ENCODE measurements at places on chromosomes 3 and 15.

GRCh38 chr3:181173227-181173626 lies 183.7 kb upstream of the DNAJC19 start:
- no peak for DNase-seq

DNA sequence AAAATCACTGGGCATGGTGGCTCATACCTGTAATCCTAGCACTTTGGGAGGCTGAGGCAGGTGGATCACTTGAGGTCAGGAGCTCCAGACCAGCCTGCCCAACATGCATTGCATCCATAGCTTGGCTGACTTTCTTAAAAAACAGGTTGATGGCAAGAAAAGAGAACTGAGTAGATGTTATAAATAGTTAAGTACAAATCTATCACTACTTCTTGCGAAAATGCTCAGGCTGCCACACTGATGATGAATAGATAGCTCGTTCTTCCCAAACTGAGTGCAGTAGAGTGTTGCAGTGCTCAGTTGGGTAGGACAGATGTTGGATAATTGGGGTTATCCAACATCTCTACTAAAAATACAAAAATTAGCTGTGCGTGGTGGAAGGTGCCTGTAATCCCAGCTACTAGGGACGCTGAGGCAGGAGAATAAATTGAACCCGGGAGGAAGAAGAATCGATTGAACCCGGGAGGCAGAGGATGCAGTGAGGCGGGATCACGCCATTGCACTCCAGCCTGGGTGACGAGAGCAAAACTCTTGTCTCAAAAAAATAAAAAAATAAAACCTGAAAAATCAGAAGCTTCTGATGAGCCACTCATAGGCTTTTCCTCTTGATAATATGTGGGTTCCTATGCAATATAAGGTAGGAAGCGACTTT lies 1.2 kb downstream of the BTLA start:
- no peak for DNase-seq

DNA sequence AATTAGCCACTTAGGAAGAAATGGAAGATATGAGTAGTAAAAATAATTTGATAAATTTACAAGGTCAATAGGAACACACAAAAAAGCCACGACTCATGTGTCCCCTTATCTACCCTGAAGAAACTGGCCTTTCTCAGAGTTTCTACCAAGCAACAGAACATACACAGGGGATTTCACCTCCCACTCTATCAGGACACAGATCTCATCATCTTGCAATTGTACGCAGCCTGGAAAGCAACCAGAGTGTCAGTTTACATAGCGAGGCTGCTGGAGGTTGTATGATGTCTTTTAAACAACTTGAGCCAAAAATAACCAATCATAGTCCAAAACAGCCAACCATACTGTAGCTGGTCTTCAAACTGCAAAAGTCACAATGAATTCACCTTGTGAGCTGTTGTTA lies 19.7 kb upstream of the LMOD3 start:
- no peak for DNase-seq

DNA sequence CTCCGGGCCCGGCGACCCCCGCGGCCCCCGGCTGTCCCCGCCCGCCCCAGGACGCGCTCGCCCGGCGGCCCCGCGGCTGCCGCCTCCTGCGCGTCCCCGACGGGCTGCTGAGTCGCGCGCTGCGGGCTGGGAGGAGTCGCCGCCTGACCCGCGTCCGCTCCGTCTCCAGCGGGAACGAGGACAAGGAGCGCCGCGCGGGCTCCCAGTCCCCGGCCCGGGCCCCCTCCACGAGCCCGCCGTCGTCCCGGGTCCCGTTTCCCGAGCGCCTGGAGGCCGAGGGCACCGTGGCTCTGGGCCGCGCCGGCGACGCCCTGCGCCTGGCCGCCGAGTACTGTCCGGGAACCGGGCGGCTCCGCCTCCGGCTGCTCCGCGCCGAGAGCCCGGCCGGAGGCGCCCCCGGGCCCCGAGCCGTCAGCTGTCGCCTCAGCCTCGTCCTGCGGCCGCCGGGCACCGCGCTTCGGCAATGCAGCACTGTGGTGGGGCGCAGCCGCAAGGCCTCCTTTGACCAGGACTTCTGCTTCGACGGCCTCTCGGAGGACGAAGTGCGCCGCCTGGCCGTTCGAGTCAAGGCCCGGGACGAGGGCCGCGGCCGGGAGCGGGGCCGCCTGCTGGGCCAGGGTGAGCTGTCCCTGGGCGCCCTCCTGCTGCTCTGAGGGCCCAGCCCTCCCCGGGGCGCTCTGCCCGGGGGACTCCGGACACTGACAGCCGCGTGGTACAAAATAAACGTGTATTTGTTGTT lies 1.5 kb downstream of the C2CD4A start:
- no peak for DNase-seq

DNA sequence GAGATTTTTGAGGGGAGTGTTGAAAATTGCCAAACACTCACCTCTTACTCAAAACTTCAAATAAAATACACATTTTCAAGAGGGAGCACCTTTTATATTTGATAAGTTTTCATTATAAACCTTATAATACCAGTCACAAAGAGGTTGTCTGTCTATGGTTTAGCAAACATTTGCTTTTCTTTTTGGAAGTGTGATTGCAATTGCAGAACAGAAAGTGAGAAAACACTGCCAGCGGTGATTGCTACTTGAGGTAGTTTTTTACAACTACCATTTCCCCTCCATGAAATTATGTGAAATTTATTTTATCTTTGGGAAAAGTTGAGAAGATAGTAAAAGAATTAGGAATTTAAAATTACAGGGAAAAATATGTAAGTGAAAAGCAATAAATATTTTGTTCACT lies 20.1 kb downstream of the DIPK2A start:
- DNase-seq = no peak

DNA sequence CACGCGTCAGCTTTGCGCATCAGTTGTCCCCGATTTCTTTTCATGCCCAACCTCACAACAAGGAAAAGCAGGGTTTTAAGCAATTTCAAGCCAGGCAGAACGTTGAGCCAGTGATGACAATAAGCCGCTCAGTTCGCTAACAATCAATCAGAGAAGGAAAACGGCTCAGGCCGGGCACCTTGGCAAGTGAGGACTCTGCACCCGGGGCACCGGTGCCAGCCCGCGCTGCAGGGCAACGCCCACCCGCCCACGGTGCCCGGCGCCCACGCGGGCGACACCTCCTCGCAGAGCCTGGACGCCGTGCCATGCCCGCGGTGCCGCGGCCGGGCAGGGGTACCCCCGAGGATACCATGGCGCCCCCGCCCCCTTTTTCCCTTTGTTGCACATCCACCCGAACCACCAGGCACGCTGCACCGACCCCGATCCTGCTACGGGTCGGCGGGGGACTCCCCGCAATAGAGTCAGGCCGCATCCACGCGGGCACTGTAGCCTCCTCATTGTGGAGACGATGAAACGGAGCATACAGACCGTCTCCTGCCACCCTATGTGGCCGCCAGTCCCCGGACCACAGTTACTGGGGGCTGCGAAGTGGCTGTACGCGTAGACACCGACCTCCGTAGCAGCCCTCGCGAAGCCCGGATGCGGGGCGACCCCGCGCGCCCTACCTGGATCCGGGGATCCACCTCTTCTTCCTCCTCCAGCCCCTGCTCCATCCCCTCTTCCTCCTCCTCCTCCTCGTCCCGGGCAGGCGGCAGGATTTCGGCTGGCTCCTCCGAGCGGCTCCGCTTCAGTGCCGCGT lies 581 bp downstream of the SH3BP5 start:
- DNase-seq = peak; percentile 30

DNA sequence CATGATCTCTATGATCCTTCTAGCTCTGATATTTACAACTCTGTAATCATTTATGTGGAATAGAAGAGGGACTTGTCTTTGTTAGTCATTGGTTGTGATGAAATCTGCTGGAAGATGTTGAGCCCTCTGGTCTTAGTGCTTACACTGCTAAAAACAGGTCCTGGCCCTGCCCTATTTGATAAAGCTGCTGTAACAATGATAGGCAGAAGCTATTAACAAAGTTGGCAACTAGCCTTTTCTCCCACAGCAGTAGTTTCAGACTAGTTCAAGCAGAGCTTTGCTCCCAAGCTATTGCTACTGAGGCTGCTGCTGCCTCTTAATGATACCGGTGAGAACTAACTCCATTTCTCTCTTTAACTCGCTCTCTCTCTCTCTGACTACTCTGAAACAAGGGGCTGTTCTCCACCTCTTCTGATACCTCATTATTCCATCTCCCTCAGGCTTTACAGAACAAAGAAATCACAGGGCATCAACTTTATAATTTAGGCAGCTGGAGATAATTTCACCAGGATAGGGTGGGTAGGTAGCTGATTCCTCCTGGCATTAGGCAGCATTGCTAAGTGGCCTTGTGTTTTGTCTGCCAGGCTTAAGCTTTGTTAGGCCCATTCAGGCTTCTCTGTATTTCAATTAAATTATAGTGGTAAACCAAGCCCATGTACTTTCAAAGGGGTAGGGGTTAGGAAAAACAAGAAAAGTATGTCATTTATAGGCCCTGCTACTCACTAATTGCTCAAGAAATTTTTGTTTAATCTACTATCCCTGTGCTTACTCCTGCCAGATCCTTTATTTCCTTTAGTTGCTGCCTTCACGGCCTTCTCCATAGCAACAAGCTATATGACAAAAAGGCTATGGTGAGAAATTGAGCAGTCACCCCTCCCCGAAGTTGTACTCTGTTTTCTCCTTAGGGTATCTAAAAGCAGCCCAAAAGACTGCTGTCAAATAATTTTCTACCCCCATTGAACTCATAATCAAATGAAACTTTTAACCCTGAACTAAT lies 139.6 kb downstream of the RBPMS2 start:
- DNase-seq = no peak

DNA sequence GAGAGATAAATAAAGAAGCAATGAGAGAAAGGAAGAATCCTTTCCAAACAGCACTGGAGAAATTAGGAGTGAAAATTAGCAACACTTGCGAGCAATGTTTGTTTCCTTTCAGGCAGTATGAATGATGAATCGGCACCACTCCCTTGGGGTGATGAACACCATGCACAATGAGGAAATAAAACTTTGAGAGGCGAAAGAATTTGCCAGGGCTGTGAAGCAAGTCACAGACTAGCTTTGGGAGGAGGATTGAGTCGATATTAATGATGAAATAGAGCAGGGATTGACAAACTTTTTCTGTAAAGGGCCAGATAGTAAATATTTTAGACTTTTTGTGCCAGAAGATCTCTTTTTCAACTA lies 237.7 kb downstream of the AGBL1 start:
- no peak for DNase-seq

DNA sequence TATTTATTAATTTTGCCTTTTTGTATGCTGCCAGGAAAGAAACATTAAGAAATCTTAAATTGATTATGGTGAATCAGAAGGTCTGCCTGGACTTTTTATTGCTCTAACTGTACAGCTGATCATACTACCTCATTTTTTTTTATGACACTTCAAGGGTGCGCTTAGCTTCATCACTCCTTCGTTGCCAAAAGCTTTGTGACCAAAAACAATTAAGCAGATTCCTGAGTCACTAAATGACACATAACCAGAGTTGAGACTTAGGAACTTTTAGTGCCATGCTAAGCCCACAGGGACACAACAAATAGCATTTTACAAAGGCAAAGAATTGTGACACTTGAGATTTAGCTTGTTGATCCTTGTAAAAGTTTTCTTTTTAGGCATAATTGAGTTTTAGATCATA lies 4.9 kb downstream of the ADIPOQ start:
- DNase-seq = no peak

GRCh38 chr15:38461066-38461833 lies 7.3 kb downstream of the FAM98B start:
- no peak for DNase-seq

- no peak for DNase-seq
Measured at GRCh38 chr15:27563765-27564370, 535.2 kb downstream of the OCA2 start.

- DNase-seq = no peak
Measured at GRCh38 chr15:70374096-70374495, 276.4 kb upstream of the TLE3 start.

GRCh38 chr3:82376883-82377282 lies 615.4 kb upstream of the GBE1 start:
- no peak for DNase-seq

GRCh38 chr3:187788984-187789857 lies 44.0 kb upstream of the BCL6 start:
- DNase-seq = no peak

- no peak for DNase-seq
Measured at GRCh38 chr3:161031134-161031533, 74.0 kb downstream of the B3GALNT1 start.

- no peak for DNase-seq
Measured at GRCh38 chr3:48012659-48013058, 3.6 kb downstream of the MAP4 start.

DNA sequence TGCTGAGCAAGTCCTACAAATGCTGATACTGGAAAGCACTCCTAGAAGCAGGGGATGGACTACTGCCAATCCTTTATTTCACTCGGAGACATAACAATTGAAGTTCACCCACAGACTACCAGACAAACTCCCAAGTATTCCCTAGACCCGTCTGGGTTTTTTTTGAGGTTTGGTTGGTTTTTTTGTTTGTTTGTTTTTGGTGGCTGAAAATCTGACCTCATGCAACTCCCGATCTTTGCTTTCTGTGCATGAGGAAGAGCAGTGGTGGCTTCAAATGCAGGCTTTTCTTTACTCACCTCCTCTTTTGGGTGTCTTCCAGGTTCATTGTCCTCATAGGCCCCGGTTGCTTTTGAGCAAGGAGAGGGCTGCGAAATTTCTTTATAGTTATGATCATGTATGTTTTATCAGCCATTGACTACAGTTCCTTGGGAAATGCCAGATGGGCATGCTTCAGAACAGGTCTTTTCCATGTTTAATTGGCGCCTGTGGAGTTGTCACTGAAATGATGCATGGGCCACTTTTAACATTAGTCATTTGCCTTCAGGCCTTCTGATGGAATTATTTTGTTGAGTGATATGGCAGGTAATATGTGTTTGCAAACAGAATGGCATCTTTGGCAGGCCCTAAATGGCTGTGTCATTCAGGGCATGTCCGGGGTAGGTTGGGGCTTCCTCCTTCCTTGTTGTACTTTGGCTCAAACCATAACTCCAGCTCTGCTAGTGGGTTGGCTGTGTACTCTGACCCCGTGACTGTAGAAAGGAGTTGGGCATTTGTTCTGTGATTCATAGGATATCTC lies 81.3 kb upstream of the ZBED2 start:
- DNase-seq = no peak

DNA sequence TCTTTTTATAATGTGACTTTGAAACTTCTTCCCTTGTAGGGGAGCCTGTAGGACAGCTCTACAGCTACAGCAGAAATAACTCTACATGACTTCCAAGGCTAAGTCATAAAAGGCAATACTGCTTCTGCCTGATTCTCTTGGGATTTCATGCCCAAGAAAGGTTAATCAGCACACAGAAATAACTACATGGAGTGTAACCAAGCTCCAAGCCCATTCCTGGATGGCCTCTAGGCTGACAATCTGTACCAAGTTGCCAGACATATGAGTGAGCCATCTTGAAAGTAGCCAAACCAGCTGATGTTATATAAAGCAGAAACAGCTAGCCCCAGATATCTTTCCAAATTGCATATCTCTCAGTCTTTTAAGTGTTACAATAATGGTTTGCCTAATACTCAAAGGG lies 75.8 kb upstream of the OSTN start:
- no peak for DNase-seq

Measured in CD4-positive, alpha-beta T cell treated with Interleukin-17A for 1 hour (primary cell).